DMS79 treated with DMSO at 0.1 percent for 48 hours (cell line): ENCODE measurements at places on chromosomes 7 and 10.

DNA sequence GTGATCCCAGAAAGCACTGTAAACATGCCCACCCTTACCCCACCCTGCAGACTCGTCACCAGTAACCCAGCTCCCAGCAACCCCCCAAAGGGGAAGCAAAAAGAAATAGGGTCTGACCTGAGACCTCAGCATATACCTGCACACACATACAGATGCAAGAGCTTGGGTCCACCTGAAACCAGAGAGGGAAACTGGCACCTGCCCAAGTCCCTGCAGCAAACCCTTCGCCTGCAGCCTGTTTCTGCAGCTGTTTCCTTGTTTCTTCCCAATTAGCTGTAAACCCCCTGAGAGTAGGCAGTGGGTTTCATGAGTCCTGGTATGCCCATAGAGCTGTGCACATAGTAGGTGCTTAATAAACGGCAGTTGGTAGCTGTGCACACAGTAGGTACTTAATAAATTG lies 140.5 kb downstream of the FGFR2 start:
- no peak for DNase-seq

DNA sequence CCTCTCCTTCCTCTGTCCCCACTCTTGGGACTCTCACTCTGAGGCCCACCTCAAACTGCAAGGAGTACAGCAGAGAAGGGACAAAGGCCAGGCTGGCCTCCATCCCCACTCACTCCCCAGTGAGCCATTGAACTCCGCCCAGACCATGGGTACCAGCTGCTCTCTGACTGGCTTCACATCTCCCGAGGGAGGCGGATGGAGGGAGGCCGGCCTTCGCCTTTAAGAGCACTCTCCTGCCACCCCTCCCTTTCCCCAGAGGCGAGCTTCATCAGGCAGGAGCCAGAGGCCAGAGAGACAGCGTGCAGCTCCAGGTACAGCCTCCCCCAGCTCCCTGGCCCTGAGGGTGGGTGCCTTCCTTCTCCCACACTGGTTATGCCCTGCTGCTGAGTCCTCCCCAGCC lies 1.8 kb upstream of the LDB3 start:
- DNase-seq = no peak

DNA sequence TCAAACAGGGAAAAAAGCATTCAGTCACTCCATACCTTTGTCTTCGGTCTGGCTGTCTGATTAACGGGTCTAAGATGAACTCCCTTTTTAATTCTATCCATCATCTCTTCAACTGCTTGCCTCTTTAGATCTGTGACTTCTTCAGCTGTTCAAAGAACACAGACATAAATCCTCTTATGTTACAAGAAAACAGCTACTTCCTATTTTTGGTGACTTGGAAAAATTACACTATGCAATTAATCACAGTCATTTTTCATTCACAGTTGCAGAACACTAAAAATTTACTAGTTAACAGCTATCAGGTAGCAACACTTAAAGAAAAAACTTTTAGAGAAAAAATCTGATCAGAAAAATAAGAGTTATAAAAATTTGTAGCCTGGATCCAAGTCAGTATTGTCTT lies 66.0 kb downstream of the ENO4 start:
- no peak for DNase-seq

DNA sequence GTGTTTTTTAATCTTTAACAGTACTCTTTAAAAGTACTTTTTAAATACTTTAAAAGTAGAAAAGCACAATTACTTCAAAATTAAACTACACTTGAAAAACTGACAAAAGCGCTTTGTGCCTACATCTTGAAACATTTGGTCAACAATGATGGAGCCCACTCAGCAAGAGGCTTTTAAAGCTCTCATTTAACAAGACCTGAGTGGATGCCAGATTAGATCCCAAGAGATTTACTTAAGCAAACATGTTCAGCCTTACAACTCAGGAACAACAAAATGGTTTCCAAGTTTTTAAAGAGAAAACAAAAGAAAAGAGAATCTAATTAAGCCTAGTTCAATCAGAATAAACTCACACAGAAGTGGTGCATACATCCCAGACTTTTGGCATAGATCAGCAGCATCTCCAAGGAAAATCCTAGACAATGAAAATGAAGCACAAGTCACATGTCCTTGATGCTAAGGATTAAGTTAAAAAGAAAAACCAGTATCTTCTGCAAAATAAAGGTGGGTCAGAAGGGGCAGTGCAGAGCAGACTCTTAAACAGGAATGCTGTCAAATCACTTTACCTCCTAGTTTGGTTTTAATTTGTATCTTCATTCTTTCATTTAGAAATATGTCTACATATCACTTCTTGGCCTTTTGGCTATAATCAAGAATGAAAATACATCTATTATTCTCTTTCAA lies 26.2 kb downstream of the HIBADH start:
- peak; percentile 97 for DNase-seq

- DNase-seq = no peak
These were observed 132.3 kb upstream of the CDK1 start for GRCh38 chr10:60645980-60646379.

GRCh38 chr10:113480081-113480360 lies 72.8 kb upstream of the HABP2 start:
- DNase-seq = no peak

DNA sequence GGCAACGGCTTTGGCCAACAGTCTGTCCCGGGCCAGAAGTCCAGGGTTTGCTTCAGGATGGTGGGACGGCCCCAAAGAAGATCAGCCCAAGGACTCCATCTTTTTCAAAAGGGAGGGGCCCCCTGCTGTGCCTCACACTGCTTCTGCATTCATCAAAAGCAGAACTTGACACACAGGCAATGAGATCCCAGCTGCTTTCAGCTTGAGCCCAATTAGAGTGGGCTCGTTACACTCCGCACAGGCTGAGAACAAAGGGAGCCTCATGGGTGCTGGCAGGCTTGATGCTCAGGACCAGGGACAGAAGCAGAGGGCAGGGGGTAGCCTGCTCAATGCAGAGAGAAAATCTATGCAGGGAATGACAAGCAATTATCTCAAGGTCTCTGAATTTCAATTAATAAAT lies 45.5 kb downstream of the VOPP1 start:
- DNase-seq = no peak

DNA sequence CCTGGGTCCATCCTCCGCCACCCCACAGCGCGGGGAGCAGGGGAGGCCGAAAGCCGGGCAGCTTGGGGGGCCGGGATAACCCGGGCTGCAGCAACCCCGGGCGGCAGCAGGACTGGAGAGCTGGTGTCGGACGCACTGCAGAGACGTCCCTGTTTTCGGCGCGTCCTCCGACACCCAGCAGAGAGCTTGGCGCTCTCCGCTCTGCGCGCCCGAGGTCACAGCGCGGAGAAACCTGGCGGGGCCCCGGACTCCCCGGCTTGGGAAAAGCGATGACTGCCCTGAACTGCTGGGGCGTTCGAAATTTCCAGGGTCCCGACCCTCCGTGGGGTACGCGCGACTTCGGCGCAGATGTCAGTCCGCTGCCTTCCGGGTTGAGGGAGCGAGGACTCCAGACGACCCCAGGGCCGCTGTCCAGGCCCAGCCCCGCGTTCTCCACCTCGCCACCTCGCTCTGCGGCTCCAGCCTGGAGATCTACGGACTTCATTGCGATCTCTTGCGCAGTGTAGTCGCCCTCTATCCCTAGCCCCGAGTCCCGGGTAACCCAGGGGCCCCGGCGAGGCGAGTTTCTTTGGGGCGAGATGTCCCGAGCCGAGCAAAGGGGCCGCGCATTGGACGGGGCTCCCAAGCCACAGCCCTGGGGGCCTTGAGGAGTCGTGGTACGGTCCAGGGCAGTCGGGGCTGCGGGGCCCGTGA lies 617 bp upstream of the FOXI2 start:
- DNase-seq = no peak

DNA sequence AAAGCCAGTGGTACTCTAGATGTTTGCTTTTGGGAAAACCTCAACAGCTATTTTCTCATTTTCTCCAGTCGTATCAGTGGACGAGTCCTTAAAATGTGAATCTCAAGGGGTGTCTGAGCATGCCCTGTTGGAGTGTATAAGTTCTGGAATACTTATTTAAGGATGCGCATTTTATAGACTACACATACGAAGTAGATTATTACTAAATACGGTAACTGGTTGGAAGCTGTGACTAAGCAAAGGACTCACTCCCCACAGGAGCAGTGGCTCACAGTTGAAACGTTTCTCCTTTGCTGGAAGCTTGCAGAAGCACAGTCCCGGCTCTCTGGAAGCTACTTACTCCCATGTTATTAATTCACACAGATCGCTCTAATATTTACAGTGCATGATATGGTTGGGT lies 90.8 kb upstream of the DNAJB6 start:
- no peak for DNase-seq

DNA sequence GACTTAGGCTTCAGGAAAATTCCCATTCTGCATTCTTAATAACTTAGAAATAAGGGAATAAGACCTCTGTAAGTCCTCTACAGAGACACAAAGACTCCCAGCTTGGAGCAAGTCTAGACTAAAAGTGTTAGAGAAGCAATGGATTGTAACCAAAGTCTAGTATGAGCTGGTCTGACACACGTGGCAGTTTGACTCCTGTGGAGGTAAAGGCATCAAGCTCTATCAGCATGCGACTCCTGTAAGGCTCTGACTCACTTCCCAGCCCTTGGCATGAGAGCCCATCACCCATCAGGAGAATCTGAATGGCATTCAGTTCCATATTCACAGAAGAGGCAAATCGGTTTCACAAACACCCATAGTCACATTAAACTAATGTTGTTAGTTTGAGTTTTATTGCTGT lies 4.4 kb upstream of the VSTM4 start:
- no peak for DNase-seq

DNA sequence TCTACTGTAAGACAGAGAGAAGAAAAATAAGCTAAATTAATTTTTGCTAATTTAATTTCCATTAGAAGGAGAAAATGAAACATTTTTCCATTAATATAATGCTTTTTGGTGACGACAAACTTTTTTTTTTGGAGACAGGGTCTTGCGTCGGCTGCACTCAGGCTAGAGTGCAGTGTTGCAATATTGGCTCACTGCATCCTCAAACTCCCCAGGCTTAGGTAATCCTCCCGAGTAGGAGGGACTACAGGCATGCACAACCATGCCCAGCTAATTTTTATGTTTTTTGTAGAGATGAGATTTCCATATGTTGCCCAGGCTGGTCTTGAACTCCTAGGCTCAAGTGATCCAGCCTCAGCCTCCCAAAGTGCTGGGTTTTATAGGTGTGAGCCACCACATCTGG lies 229.8 kb upstream of the LRRN3 start:
- DNase-seq = no peak

DNA sequence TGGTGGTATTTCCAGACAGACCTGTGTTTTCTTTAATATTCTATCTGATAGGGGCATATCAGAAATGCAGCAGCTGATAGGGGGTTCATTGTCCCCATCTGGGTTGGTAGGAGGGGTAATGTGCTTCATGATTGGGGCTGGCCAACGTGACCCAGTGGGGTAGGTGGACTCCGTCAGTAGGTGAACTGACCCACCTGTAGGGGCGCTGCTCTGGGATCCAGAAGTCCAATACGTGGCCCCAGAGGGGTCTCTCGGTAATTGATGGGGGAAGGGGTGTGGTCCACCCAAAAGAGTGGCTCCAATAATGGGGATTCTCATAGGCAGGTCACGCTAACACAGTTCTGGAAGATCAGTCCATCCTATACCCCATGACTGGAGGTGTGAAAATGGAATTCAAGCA lies 112.0 kb downstream of the PRLHR start:
- DNase-seq = no peak

DNA sequence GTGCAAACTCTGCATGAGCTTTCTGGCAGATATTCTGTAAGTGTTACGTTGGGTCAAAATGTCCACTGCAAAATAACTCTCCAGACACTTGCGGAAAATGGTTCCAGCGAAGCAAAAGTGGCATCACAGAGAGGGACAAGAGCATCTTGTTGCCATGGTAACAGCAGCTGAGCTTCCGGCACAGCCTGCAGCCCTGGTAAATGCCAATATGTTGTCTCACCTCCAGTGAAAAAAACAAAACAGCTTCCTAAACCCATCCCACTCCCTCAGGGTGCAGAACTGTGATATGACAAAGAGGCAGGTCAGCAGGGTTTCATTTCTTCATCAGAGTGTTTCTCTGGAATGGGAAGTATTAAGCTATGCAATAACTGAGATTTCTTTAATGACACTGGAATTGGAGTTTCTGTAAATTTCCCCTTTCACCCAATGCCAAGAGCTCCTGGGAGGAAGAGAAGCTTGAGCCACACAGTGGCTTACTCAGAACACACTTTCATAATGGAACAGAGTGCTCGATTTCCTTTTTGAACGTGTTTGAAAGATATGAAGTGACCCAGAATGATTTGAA lies 65.6 kb downstream of the FOXI2 start:
- DNase-seq = peak; percentile 3

DNA sequence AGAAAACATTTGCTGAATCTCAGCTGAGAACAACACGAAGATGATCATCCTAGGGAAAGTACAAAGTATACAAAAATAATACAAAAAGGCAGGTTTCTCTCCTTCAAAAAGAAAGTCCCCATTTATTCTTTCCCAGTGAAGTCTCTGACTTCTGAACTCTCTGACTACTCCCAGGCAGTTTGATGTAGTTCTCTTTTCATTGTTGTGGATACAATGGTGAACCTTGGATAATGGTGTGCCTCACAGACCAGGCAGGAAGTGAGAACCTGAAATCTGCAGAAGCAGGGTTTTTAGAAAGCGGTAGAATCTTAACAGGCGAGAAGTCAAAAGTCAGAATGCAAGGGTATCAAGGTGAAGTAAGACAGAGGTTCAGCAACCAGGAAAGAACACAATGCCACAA lies 150.8 kb upstream of the NRP1 start:
- no peak for DNase-seq

DNA sequence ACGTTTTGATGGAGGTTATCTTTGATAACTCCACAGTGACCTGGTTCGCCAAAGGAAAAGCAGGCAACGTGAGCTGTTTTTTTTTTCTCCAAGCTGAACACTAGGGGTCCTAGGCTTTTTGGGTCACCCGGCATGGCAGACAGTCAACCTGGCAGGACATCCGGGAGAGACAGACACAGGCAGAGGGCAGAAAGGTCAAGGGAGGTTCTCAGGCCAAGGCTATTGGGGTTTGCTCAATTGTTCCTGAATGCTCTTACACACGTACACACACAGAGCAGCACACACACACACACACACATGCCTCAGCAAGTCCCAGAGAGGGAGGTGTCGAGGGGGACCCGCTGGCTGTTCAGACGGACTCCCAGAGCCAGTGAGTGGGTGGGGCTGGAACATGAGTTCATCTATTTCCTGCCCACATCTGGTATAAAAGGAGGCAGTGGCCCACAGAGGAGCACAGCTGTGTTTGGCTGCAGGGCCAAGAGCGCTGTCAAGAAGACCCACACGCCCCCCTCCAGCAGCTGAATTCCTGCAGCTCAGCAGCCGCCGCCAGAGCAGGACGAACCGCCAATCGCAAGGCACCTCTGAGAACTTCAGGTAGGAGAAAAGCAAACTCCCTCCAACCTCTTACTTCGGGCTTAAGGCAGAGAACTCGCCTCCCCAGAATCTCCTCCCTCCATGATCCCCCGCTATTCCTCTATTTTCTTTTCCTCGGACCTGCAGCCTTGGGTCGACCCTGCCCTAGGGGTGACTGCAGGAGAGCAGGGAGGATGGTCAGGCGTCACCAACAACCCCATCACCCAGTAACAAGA lies at the start of gene SERPINE1:
Gene SERPINE1 (plus strand): TSS at position 454 of the 809 bp plus-strand sequence. CDS start 1,290 bp downstream, outside the sequence.
- peak; percentile 68 for DNase-seq

GRCh38 chr7:156446990-156447389 lies 193.6 kb upstream of the RNF32 start:
- DNase-seq = no peak
